ENCODE measurements at places on chromosomes 2 and 18.

DNA sequence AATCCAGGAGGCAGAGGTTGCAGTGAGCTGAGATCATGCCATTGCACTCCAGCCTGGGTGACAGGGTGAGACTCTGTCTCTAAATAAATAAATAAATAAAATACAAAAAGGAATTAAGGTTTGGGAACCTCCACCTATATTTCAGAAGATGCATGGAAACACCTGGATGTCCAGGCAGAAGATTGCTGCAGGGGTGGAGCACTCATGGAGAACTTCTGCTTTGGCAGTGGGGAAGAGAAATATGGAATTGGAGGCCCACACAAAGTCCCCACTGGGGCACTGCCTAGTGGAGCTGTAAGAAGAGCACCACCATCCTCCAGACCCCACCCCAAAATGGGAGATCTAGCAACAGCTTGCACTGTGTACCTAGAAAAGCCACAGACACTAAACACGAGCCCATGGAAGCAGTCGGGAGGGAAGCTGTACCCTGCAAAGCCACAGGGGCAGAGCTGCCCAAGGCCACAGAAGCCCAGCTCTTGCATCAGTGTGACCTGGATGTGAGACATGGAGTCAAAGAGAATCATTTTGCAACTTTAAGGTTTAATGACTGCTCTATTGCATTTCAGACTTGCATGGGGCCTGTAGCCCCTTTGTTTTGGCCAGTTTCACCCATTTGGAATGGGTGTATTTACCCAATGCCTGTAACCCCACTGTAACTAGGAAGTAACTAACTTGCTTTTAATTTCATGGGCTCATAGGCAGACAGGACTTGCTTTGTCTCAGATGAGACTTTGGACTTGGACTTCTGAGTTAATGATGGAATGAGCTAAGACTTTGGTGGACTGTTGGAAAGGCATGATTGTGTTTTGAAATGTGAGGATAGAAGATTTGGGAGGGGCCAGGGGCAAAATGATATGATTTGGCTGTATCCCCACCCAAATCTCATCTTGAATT lies 265.3 kb downstream of the ZEB2 start:
- DNase-seq = no peak

DNA sequence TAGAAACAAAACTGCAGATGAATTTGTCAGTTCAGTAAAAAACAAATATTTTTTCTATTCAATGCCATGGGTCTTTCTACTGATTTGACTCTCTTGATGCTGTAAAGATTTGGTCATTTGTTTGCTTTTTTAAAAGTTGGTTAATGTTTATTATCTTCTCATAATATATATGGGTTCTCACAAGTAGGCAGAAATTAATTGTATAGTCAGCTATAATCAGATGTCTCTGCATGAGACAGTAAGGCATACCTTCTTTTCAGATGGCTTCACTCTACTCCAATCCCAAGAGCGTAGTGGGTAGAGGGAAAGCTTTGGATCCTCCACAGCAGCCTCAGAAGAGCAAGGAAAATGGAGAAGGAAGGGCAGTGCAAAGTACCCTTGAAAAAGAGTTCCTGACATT lies 1202.9 kb upstream of the CELF4 start:
- DNase-seq = no peak

GRCh38 chr2:105872830-105873229 lies 128.1 kb downstream of the NCK2 start:
- DNase-seq = no peak

DNA sequence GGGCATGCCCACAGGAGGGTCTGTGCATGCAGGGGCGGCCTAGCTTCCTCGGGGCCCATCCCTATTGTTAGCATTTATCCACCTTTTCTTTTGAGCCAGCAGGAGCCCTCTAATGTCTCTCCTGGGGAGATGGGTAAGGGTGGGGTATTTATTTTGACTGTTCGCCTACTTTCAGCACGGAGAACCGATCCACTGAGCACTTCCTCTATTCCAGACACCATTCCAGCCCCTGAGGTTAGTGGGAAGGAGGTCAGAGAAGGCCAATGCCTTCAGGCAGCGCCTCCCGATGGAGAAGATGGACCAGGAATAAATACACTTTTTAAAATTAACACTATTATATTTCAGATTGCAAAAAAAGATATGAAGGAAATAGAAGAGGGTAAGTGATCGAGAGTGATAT lies 276.0 kb downstream of the PHLPP1 start:
- no peak for DNase-seq

DNA sequence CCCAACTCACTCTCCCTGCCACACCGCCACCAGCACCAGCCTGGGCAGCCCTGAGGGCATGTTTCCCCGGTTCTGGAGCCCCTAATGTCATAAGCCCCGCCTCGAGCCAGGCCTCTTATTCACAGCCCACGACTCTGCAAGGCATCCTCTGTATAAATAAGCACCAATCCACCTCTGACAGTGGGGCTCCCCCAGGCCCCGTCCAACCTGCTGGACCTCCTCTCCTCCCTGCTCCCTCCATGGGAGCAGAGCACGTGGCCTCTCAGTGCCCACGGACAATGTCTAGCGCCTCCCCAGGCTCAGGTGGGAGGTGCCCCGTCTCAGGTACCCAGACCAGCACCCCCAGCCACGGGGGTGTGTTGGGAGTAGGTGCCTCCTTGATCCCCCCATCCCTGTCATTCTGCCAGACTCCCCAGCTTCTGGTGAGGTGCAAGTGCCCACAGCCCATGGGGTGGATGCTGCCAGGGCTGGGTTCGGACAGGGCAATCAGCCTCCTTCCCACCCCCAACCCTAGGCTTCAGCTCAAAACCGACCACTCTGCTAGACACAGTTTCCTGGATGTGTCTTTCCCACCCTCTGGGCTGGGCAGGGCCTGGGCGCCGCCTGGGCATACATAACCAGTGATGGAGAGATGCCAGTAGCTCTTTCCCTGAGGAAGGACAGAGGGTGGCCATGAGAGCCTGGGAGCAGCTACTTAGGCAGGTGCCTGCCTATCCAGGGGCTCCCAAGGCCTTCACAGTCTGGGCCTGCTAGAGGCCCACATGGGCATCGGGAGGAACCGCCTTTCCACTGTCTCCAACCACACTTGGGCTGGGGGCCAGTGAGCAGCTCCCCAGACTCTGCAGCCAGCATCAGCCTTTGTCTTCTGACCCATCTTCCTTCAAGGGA lies 1.6 kb upstream of the ADRA2B start:
- DNase-seq = no peak

DNA sequence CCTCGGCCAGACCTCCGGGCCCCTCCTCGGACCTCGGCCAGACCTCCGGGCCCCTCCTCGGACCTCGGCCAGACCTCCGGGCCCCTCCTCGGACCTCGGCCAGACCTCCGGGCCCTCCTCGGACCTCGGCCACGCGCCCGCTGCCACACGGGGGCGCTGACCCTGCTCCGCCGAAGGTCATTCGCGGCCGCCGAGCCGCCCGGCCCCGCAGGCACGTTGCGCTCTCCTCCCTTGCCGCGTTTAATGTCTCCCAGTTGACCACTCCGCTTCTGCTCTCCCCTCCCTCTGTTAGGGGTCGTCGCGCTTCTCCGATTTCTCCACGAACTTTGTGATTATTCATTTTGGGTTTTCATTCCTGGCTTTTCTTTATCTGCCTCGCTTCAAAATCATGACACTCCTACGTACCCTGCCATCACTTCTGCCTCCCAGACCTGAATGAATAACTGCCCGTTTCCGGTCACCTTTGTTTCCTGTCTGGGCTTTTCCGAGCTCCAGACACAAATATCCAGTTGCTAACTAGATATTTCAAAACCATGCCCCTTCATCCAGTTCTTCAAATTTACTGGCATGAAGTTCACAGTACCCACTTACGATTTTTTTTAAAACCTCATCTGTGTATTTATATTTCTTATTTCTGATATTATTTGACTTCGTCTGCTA lies 14.8 kb upstream of the COLEC12 start:
- DNase-seq = no peak

DNA sequence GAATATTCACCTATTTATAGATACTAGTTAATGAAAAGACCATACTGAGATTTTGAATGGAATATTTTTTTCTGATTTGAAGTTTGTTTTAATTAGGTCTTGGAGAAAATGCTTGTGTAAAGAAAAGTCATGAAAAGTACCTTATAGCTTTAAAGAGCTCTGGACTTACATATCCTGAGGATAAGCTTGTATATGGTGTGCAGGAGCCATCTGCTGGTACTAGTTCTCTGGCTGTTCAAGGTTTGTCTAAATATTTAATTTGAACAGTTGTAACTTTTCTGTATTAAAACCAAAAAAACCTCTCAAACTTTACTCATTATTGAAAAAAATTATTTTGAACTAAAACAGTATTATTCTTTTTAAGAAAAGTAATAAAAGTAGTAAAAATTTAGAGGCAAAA lies 50.1 kb downstream of the UBR3 start:
- DNase-seq = peak; percentile 22

GRCh38 chr2:165889798-165890197 lies 63.8 kb downstream of the TTC21B start:
- no peak for DNase-seq

All from GM10248 (cell line).